OCI-LY7 (cell line): ENCODE measurements at places on chromosomes 4 and X.

GRCh38 chrX:53223955-53224859 is 800 bp downstream of the KDM5C start:
- peak; percentile 11 for DNase-seq

- no peak for DNase-seq
Observed at GRCh38 chr4:83709627-83710026, 173.7 kb downstream of the GPAT3 start.

DNA sequence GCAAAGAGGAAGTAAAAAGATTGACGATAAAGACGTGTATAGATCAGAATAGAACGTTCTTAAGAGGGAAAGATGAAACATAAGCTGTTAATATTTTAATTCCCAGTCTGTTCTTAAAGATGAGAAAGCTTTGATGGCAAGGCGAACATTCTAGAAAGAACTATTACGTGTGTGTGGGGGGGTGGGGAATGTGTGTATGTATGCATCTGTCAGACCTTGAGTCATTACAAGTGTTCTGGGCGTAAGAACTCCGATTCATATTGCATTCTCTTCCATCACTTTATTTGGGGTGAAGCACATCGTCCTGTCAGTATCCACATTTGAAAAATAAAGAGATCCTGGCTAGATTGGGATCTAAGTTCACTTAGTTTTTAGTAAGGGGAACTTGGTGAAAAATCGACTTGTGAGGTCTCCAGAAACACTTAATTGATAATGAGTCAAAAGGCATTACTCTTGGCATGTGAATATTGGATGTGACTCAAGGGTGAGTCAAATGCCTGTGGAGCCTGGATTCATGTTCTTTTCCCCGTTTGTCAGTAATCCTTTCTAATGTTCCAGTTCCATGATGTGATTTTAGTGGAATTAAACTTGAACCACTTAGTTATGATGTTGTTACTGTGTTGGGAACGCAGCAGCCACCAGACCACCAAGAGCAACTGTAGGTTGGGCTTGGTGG is 3.1 kb downstream of the SMS start:
- no peak for DNase-seq

GRCh38 chr4:84258905-84259830 is 239.9 kb downstream of the NKX6-1 start:
- DNase-seq = peak; percentile 29

DNA sequence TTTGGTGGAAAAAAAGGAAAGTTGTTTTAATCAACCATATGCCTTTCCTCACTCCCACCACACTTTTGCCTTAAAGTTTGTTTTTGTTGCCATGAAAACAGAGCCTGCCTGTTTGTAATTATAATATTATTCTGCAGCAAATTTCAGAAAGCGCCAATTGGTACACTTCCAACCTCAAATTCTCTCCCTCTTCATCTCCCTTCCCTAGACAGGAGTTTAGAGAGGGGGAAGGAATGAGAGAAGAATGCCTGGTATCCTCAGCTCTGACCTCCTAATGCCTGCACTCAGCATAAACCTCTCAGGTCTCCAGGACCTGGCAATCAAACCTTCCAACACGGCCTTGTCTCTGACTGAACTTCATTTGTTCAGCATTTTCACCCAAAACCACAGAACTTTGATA is 138.4 kb upstream of the HCCS start:
- no peak for DNase-seq

DNA sequence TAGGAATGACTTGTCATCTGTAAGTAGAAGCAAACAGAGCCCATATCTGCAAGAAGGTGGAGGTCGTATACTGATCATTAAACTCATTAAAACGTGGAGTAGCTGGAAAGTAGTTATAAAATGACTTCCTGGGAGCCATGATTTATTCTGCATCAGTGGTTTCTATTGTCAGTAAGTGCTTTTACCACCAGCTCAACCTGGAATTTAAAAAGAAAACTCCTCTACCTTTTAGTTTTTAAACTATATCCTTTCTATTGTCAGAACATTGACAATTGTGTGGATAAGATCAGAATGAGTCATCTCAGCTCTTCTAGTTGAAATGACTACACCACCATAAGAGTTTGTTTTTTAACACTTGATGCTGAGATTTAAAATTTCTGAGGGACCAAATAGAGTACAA is 651.2 kb upstream of the GALNT7 start:
- no peak for DNase-seq

DNA sequence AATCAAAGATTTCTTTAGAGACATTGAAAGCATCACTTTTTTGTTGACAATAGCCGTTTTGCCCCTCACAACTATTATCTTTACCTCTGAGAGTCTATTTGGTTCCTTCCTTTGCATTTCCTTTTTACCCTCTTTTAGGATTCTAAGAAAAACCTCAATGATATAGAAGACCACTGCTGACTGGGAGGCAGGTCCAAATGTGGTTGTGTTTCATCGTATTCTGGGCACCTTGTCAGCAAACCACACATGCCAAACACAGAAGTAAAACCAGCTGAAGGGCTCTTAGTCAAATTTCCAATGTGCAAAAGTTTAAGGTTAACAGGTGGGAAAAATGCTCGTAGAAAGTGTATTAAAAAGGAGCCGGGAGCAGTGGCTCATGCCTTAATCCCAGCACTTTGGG is 5.1 kb upstream of the PRMT9 start:
- no peak for DNase-seq

DNA sequence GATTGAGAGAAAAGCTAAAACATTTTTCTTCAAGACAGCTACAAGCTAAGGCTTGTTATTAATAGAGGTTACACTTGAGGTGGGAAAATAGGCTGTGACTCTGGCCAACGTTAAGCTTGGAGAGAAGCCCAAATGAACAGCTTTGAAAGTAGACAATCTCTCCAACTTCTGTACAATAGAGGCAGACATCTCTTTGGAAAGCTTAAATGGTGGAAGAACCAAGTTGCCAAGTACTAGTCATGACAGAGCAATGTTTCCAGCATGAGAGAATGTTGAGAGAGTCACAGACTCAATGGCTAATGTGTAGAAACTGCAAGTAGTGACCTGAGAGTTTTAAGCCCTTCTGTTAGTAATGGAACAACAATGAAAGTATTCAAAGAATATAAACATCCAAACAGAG is 298.1 kb downstream of the INPP4B start:
- DNase-seq = no peak

- DNase-seq = no peak
Observed at GRCh38 chrX:140712413-140713173, 3.0 kb downstream of the LINC00632 start.
